ENCODE measurements at places on chromosomes 6 and 20. TPM values are rescaled to one million over a fixed set of nuclear protein-coding genes. Genes with fewer than 3 reads are reported as not detected.

The ENTPD6 gene
- total RNA-seq, result 58.9 TPM

The BCL2L1 gene
- total RNA-seq, result 148 TPM

The BMP7 gene
- total RNA-seq, result not detected

The BPI gene
- not detected for total RNA-seq

The ATRN gene
- 44.0 TPM for total RNA-seq

The PTK6 gene
- total RNA-seq, result 0.14 TPM

The KHDRBS2 gene
- not detected for total RNA-seq

The NR2E1 gene
- not detected for total RNA-seq

The ENPP5 gene
- 0.14 TPM for total RNA-seq

The MARCKS gene
- 104 TPM for total RNA-seq

The AVP gene
- total RNA-seq, result not detected

The SLC22A23 gene
- total RNA-seq, result 2.4 TPM

The RBPJL gene
- total RNA-seq, result not detected

The ADTRP gene
- total RNA-seq, result 2.8 TPM

The CCN6 gene
- total RNA-seq, result not detected

The CRYBG1 gene
- total RNA-seq, result 3.1 TPM

The OLIG3 gene
- total RNA-seq, result not detected

The BMP5 gene
- total RNA-seq, result not detected

The VSX1 gene
- not detected for total RNA-seq

The SLC17A2 gene
- not detected for total RNA-seq

The LAMA4 gene
- 105 TPM for total RNA-seq

The IL22RA2 gene
- not detected for total RNA-seq

The SRC gene
- total RNA-seq, result 21.9 TPM

The LHFPL5 gene
- total RNA-seq, result not detected

The TMEM244 gene
- total RNA-seq, result 1.3 TPM

The RAB32 gene
- total RNA-seq, result 64.6 TPM

The SPAG4 gene
- total RNA-seq, result 5.0 TPM

The DLL1 gene
- 0.86 TPM for total RNA-seq

The HUS1B gene
- total RNA-seq, result 2.0 TPM

The TEAD3 gene
- total RNA-seq, result 26.9 TPM

The SDC4 gene
- 212 TPM for total RNA-seq

The NHLRC1 gene
- total RNA-seq, result 2.0 TPM

The MUC21 gene
- not detected for total RNA-seq

The FERMT1 gene
- total RNA-seq, result 7.3 TPM

The NFKBIE gene
- 17.8 TPM for total RNA-seq

The SLC52A3 gene
- total RNA-seq, result not detected

The CST2 gene
- not detected for total RNA-seq

The PPP1R14C gene
- total RNA-seq, result not detected
